MG63 (cell line): ENCODE measurements at places on chromosomes 6 and 20. TPM values are rescaled to one million over a fixed set of nuclear protein-coding genes. Genes with fewer than 3 reads are reported as not detected.

DNA sequence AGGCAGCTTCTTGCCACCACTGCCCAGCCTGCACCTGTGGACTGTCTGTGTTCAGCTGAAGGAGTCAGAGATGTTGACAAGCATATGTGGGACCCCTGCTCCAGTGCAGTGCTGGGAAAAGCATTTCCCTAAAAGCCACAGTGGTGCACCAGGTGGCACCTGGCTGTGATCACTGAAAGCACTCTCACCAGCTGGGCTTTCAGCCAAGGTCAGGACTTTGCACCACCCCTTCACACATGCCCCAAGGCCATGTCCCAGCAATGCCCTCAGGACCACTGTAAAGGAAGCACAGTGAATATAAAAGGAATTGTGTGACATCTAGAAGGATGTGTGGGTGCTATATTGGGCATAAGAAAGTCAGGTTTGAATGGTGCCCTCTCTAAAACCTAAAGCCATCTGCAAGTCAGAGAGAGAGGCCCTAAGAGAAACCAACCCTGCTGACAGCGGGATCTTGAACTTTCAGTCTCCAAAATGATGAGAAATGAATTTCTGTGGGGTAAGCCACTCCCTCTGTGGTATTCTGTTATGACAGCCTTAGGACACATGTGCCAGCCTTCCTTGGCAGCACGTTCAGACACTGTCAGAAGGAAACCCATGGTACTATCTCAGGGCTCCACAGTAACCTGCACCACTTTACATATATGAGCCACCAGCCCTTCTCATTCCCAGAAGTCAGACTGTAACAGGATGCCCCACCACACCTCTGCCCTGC lies 30.7 kb downstream of the CBLN4 start:
- DNase-seq = no peak

GRCh38 chr20:44650771-44651433 lies 597 bp downstream of the ADA start:
- DNase-seq = peak; percentile 38

- DNase-seq = no peak
Observed at GRCh38 chr6:12208190-12208589, 82.0 kb upstream of the EDN1 start.

TRIM40 gene
- total RNA-seq = not detected in 2 replicates

GRCh38 chr6:137866200-137866913 lies 702 bp upstream of the TNFAIP3 start:
- no peak for DNase-seq

ITPA gene
- 41.3 and 48.5 TPM in 2 replicates for total RNA-seq

ZFP57 gene
- not detected in 2 replicates for total RNA-seq

GRCh38 chr6:118825661-118826060 lies 68.3 kb upstream of the ASF1A start:
- DNase-seq = no peak

COL9A3 gene
- 2.8 TPM in 1 of 2 replicates, not detected in the other for total RNA-seq

HRH3 gene
- not detected in 2 replicates for total RNA-seq

GRCh38 chr20:56605261-56605996 lies 23.7 kb upstream of the TFAP2C start:
- DNase-seq = no peak

ZNF341 gene
- 1.0 and 1.5 TPM in 2 replicates for total RNA-seq

DNA sequence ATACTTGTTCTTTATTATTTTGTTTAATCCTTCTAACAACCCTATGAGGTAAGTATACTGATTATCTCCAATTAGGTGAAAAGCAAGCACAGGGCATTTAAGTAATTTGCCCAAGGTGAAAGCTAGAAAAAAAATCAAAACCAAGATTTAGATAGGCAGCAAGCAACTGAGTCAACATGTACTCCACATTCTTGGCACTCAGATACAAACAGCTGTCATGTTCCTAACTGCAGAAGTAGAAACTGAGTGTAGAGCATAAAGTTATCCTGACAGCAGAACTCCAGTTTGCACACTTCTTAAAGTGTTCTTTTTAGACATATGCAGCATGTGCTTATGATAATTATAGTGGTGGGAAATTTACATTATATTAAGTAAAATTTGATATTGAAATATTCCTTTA lies 278.1 kb downstream of the MEI4 start:
- DNase-seq = no peak

TRIM31 gene
- not detected in 2 replicates for total RNA-seq

DNA sequence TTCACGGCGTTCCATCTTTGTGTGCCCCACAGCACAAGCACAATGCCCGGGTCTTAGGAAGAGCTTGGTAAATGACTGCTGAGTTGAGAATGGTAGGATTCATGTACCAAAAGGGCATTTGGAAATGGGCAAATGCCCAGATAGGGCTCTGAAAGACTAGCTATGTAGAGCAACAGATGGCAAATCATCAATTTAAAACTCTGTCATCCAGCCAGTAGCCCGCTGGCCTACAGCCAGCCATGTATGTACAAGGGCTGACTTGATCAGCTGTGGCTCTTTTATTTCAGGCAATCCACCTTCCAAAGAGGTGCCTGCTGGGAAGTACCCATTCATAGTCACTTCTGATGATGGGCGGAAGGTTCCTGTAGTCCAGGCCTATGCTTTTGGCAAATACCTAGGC lies 35.1 kb downstream of the NT5E start:
- no peak for DNase-seq

DNA sequence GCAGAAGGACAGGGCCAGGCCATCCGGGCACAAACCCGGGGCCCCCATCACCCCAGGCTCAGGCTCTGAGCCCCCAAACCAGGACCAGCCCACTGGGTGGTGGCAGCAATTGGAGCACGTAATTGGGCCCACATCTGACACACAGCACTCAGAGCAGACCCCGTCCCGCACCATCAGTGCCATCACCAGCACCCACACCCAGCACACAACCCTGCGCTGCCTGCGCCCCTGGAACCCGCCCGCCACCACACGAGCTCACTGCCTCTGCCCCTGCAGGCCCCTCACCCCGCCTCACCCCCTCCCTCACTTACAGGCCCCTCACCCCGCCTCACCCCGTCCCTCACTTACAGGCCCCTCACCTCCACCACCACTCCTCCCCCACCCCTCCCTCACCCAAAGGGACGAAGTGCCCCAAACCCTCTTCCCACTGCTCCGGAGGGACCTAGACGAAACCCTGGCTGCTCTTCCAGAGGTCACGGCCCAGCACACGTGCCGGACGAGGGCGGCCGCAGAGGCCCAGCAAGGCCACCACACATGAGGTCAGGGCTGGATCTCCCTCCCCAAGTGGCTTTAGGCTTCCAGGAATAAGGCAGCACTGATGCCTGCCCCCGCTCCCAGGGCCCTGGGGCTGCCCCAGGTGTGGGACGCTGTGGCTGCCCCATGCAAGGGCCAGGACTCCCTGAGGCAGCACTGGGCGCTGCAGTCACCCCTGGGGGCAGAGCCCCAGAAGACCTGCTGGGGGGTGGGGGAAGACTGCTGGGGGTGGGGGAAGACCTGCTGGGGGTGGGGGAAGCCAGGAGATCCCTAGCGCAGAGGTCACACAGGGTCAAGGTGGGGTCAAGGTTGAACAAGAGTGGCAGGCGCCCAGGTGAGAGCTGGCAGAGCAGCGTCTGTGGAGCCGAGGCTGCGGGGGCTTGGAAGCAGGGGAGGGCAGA lies 22.4 kb downstream of the KCNQ2 start:
- DNase-seq = no peak

DNA sequence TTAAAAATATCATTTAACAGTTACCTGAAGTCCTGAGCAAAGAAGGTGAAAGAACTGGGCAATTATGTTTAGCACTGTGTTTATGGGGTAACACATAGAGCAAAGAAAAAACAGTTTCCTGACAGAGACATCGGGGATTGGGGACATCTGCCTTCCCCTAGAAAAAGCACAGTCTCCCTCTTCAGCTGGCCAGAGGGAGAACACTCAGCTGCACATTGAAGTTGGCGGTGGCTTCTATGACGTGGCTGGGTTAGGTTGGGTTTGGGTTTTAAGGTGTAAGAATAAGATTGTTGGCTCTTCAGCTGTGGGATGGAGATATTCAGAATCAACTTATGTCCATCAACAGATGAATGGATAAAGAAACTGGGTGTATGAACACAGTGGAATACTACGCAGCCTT lies 124.0 kb upstream of the DTNBP1 start:
- no peak for DNase-seq

DNA sequence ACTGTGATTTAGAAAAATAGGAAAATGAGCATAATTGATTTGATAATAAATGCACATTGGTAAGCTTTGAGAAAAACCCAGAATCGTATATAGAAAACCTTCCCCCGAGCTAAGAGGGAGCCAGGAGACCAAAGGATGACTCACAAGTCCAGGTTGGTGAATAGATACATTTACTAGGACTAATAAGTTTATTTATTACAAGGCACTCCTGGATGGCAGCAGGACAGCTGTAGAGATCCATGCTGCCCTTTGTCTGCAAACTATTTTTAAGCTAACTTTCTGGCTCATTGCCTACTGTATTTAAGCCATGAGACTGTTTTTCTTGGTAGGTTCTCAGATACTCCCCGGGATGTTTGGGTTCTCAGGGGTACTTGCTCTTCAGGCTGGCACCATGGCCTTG lies 13.4 kb downstream of the CASP8AP2 start:
- peak; percentile 45 for DNase-seq

- peak; percentile 98 for DNase-seq
Observed at GRCh38 chr6:93419304-93420162, at the start of gene EPHA7. Gene EPHA7, minus strand, starts transcription at chr6:93419559. Its CDS starts 218 bp downstream, at chr6:93419341.

- DNase-seq = no peak
Observed at GRCh38 chr20:59104831-59105230, 58.8 kb upstream of the ZNF831 start.

GRCh38 chr20:17463711-17464110 lies 67.5 kb downstream of the BFSP1 start:
- DNase-seq = no peak

DNA sequence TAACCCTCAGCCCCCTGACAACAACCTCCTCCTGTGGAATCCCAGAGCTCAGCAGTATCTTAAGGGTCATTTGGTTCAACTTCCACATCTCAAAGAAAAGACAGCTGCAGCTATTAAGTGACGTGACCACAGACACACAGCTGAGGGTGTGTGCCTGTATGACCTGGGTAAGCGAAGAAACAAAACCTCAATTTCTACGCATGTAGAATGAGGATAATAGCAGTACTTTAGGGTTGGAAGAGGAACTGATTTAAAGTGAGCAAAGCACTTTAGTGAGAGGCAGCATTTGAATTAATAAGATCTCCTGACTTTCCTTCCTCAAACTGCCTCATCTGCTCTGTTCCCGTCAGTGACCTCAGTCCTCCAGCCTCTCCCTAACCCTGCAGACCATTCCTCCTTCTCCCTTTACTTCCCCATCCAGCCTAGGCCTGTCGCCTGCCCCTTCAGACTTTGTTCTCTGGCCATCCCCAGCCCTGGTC lies 6.8 kb upstream of the ARMC2 start:
- no peak for DNase-seq

DNA sequence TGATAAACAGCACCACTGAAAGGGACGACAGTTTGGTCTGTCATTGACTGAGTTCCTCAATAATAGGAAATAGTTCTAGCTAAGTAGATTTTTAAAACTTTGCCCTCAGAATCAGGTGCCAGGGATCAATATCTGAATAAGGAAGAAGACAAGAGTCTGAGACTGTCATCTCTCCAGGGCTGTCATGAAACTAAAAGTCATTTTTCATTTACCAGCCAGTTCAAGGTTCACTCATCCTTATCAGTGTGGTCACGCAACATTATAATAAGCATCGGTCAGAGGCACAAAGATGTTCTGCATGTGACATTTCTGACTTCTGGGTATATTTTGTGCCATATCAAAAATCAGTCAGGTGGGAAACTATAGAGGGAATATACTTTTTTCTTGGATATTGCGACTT lies 52.5 kb upstream of the E2F3 start:
- no peak for DNase-seq

- DNase-seq = no peak
Observed at GRCh38 chr20:3739054-3739925, 6.8 kb downstream of the HSPA12B start.

DNA sequence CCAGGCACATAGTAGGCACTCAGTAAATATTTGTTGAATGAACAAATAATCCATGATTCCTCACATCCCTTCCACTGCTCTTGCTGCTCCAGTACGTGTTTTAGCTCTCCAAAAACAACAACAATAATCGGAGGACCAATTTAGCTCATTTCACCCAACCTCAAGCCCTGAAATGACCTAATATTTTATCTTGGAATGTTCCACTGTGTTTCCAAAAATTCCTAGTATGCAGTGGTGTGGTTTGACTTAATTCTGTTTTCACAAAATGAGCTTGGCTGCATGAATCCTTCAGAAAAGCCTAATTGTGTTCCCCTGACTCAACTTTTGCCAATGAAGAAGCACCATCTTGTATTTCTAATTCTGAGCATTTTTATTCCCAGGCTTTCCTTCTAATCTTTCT lies 168.0 kb upstream of the PHACTR1 start:
- DNase-seq = peak; percentile 17

GRCh38 chr20:49964964-49965780 lies 17.6 kb upstream of the SNAI1 start:
- peak; percentile 55 for DNase-seq

CDS2 gene
- 3.3 and 4.0 TPM in 2 replicates for total RNA-seq

DNA sequence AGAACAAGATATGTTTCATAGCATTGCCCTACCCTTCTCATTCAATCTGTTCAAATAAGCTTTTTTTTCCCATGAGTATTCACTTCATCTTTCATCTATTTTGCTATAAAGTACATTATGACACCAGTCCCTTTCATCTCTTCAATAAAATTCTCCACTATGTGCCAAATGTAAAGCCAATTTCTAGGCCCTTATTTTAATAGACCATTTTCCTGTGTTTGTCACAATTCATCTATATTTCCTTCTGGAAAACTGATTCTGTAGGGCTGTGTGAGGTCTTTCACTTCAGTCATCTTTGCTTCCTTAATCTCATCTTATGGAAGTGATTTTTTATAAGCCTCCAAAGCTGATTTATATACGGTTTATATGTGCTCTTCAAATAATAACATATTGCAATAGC lies 992.4 kb upstream of the EYS start:
- no peak for DNase-seq

- DNase-seq = no peak
Observed at GRCh38 chr20:20665606-20666332, 46.7 kb downstream of the RALGAPA2 start.

DNA sequence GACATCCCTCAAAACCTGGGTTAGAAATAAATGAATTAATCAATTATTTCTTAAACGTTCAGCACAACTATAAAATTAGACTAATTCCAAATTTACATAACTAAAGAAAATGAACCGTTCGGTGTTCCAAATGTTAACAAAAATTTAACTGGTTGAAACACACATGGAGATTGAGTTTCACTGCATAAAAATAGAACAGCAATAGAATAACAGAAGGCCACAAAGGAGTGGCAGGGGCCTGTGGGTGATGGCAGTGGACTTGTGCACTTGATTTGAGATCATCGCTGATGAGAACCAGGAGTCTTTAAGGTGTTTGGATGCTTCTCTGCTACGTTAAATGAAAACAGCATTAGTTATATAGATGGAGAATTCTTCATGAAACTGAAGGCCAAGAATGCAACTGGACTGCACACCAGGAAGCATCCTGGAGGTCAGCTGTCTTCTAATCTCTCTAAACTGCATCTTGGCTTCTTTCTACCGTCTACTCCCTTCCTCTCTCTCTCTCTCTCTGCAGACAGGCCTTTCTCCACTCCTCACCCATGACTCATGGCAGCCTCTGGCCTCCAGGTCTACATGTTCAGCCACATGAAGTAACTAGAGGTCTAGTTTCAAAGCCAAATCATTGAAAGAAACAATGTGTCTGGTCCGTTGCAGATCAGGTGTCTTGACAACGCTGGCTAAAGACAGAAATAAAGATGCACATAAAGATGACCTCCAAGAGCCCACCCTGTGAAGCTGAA lies 111.3 kb downstream of the SIM1 start:
- DNase-seq = peak; percentile 88
